Heart left ventricle (tissue), 16 donors: ENCODE measurements at places on chromosomes 5 and 9. TPM values are rescaled to one million over a fixed set of nuclear protein-coding genes. Genes with fewer than 3 reads are reported as not detected.
A peak's percentile ranks its signal among the peaks of the same experiment; 100 is the strongest.

GRCh38 chr5:34618371-34619065 is 37.6 kb upstream of the RAI14 start:
- no peak for DNase-seq

DNA sequence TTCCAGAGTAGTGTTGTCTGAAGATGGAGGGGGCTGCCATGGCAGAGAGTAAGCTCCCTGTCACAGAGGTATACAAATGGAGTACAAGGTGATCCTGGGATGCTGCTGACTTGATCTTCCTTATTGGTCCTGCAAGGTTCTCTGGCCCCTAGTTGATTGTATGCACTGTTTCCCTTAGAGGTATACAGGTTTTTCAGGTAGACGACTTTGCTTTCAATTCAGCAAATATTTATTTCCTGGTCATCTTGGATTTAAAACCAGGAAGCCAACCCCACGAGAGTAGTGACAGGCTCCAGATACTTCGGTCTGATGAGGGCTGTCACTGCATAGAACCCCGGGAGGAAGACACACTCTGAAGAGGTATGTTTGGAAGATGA is 16.5 kb upstream of the TRIM14 start:
- DNase-seq = no peak

DNA sequence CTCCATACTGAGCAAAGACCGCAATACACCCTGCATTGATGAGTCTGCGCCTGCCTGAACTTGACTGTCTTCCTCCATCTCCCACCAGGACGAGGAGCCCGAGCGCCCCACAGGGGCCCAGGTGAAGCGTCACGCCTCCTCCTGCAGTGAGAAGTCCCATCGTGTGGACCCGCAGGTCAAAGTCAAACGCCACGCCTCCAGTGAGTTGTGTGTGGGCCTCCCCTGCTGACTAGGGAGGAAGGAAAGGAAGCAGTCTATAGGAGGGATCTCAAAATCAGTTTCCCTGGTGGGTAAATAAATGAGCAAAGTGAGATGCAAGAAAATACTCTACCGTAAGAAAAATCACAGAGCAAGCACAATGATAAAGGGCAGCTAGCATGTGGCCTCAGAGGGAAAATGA is 22.8 kb upstream of the GRPEL2 start:
- DNase-seq = no peak

- peak; percentile 61 for DNase-seq
Observed at GRCh38 chr5:124948062-124948753, 201.8 kb upstream of the ZNF608 start.

DNA sequence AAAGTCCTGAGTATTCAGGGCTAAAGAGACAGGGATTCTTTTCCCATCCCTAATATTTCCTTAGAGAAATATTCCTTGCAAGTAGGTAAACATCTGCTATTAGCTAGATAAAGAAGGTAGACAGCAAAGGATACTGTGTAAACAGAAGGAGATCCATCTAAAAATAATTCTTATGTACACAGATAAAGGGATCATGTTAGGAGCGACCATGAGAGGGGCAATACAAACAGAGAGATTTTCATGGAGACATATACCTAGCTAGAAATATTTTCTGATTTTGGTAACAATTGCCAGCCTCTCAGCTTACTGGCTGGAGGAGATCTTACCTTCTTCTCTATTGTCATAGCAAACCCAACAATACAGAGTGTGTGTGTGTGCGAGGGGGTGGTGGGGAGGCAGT is 184.6 kb upstream of the DMAC1 start:
- DNase-seq = no peak

GRCh38 chr5:34742061-34742460 is 85.9 kb downstream of the RAI14 start:
- DNase-seq = no peak

DNA sequence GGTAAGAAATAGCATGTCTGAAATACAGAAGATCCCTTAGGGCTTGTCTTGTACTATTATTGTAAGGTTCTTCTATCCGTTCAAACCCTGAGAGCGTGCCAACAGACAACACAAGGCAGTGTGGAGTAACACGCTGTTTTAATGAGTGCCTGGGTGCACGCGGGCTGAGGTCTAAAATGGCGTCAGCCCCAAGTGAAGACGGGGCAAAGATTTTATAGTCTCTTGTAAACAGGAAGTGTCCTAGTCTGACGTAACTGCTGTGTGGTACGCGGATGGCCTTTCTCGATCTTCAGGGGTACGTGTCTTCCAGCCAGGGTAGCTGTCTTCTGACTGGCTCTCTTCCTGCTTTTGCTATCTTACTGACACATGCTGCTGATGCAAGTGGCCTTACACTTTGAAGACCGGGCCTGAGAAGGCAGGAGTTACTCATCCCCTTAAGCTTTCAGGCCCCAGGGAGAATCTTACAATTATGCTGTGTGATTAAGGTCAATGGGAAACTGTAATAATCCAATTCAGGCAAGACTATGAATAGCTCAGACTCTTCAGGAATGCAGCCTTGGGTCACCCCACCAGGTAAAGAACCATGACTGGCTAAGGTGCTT is 1812.0 kb upstream of the CDH9 start:
- no peak for DNase-seq

- no peak for DNase-seq
Observed at GRCh38 chr5:135934939-135935338, 19.8 kb downstream of the LECT2 start.

DNA sequence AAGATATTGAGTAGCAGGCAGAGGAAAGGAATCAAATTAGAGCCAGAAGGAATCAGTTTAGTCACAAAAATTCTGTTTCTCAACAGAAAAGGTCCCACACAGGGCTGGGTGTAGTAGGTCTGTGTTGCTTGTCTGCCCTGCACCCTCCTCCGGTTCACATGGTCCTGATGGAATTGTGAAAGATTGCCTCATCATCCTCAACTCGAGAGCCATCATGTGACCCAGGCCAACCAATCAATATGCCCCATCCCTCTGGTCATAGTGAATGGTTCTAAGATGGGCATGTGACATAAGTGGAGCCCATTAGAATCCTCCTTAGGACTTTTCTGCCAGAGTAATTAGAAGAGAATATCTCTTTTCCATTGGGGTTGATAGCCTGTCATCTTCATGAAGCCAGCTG is 56.7 kb upstream of the RAD23B start:
- no peak for DNase-seq

DNA sequence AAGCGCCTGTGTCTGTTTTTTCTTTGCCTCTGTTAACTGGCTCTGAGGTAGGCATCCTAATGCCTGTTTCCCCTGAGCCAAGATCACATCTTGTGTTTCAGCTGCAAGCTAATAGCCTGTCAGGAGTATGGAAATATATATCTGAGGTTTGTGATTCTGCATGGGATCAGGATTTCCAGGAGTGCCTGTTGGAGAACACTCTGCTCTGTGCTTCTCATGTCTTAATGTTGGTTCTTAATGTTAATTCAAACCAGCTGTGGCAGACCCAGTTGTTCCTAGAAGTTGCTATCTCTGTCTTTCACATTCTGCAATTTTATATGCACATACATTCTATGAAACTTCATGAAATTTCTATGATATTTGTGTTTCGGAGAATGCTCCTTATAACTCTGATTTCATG is 72.1 kb downstream of the PGM5 start:
- DNase-seq = no peak

DNA sequence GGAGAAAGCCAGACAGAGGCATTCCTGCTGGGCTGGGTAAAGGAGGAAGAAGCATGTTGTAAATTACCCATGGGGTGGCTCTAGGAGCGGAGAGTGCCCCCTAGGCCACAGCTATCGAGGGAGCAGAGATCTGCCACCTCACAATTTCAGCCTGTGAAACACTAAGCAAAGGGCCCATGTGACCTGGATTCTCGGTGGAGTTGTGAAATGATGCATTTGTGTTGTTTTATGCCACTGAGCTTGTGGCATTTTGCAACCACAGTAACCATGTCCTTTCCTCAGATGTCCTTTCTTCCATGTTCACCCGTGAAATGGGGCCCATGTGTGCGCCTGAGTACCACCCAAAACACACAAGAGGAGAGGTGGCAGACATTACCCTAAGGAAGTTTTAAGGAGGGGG is 159.3 kb downstream of the SYK start:
- no peak for DNase-seq

DNA sequence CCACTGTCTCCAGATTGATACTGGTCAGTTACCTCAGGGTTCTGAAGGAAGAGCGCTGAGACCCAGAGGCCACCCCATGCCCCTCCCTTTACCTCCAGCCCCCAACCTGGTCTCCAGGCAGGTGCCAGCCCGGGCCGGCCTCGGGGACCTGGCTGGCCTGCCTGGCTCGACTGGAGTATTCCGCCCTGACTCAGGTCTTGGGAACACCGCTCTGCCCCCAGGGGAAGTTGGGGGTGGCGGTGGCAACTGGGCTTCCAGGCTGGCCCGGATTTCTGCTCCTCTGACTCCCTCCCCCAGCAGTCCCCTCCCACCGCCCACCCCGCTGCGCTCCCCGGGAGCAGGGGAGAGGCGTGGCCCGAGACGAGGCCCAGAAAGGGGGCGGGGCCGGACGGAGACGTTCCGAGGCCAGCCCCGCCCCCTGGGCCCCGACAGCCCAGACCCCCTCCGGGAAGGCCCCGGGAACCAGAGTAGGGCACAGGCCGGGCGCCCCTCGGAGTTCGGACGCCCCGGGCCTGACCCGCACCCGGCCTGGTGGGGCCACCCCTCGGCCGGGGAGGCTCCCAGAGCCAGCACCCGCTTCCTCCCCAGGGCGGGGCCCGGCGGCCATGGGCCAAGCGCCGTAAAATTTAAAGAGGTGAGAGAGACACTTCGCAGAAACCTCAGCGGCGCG is 82.5 kb upstream of the ZBTB43 start:
- peak; percentile 83 for DNase-seq

GRCh38 chr5:32765266-32765665 is 54.1 kb downstream of the NPR3 start:
- DNase-seq = no peak

GRCh38 chr9:78437296-78437695 is 140.4 kb downstream of the PSAT1 start:
- DNase-seq = no peak

DNA sequence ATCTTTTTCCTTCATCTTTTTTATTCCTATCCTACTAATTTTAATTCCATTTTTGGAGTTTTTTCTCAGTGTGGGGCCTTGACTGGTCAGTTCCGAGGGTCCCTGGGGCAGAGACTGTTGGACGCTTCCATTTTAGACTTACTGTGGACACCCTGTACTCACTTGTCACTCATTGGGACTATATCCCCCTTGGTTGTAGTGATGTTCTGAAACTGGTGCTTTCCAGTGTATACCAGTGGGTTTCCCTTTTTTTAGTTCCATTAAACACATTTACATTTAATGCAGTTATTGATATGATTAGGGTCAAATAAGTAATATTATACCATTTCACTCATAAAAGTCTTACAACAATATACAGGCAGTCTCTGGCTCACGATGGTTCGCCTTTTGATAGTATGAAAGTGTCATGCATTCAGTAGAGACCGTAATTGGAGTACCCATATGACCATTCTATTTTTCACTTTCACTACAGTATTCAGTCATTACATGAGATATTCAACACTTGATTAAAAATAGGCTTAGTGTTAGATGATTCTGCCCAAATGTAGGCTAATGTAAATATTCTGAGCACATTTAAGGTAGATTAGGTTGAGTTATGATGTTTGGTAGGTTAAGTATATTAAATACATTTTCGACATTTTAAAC is 46.0 kb downstream of the CNOT6 start:
- DNase-seq = no peak

DNA sequence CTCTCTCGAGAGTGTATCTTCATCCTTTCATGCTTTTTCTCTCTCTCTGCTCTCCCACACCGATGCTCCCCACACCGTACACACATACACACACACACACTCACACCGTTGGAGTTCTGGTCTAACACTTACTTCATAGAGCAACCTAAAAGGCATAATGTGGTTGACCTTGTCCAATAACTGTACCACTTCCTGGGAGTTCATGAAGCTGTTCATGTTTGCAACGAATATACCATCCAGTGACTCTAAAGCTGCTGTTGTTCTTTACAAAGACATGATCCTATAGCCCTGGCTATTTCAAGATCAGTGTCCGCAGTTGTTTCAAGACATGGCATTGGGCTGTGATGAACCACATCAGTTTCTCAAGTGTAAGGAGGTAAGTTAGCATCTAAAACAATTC is 10.0 kb downstream of the MEF2C start:
- no peak for DNase-seq

DNA sequence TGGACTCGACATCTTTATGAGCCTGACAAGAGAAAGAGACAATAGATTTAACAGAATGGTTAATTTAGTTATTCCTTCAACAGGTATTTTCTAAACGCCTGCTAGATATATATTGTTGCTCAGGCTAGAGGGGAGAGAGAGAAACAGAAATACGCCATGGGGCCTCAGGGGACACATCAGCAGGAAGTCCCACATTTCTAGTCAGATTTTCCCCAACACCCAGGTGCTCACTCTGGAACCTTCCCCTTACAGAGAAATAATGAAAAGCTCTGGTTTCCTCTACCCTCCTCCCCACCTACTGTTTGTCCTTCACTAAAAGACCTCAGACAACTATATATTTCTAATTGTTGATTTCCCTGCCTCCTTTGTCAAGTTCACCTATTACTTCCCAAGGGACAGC is 130.3 kb upstream of the TBC1D2 start:
- DNase-seq = no peak

- no peak for DNase-seq
Observed at GRCh38 chr9:2263665-2264064, 248.5 kb downstream of the SMARCA2 start.

DNA sequence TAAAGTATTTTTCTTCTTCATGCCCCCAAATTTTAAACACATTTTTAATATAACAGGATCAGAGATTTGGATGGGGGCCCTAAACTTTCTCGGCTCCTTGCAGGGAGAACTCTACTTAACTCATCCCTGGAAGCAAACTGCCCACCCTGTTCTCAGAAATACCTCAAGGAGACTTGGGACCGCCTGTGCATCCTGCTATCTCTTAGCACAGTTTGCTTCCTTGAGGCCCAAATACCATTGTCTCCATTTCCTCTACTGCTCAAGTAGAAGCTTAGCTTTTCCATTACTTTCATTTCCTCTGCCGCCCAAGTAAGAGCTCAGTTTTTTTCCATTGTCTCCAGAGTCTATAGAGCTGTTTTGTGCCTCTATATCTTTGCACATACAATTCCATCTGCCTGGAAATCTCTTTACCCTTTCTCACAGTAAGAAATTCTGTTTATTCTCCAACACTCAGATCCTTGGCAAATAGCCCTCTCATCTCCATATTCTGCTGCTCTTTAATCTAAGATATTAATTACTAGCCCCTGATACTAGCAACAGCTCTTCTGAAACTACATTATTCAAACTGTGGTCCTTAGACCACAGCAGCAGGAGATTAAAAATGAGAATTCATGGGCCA is 137.8 kb downstream of the CEMIP2 start:
- no peak for DNase-seq

GRCh38 chr5:88930335-88930734 is 47.4 kb upstream of the MEF2C start:
- DNase-seq = no peak

GRCh38 chr5:169226895-169227294 is 74.0 kb downstream of the SLIT3 start:
- DNase-seq = no peak

GRCh38 chr5:157253547-157253946 is 12.4 kb upstream of the CYFIP2 start:
- no peak for DNase-seq

Gene GABRA6
- total RNA-seq = not detected

Gene COL5A1
- total RNA-seq = 8.7 TPM

Gene SPAG8
- 2.7 TPM for total RNA-seq

Gene HTR4
- 0.23 TPM for total RNA-seq

Gene ANKRD20A1
- total RNA-seq = 1.6 TPM

Gene C9
- not detected for total RNA-seq

Gene SCGB3A1
- total RNA-seq = not detected

Gene AGXT2
- not detected for total RNA-seq

Gene LRRC19
- total RNA-seq = not detected

Gene SREK1
- 24.2 TPM for total RNA-seq

Gene GLRA1
- not detected for total RNA-seq

Gene C7
- 80.3 TPM for total RNA-seq
